Ecto neural progenitor cell (in vitro differentiated cells): ENCODE measurements at places on chromosomes 7 and 10.

DNA sequence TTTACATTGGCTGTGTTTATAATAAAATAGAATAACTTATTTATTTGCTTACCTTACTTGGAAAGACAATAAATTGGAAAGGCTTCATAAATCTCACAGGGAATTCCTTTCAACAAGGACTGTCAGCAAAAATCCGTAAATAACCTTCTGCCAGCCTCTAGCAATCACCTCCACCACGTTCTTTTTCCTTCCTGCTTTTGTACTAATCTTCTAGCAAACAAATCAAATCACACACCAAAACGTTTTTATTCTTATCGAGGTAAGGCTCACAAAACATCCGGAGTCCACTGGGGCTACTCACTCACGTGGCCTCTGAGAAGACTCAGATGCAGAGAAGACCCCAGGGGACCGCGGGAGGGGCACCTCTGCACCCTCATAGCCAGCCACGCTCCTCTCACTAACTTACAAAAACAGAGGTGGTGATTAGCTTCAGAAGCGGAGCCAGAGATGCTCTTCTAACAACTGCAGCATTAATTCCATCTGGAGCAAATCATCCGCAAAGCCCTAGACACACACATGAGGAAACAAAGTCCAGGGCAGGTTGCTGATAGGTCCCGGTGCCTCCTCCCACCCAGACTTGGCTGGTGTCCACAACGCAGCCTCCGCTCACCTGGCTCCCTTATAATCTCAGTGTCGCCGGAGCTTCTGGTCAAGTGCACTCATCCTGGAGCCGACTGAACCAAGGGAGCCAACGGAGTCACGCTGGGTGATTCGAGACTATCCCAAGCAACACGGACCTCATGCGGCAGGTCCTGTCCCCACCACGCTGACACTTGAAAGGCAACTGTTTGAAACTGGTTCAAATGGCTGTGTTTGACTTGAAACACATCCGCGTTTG lies 22.5 kb downstream of the CTBP2 start:
- no peak for DNase-seq

- DNase-seq = peak; percentile 52
Measured at GRCh38 chr7:71133232-71133622, 1.3 kb downstream of the GALNT17 start.

GRCh38 chr10:21926358-21926925 lies 77.1 kb downstream of the DNAJC1 start:
- no peak for DNase-seq

DNA sequence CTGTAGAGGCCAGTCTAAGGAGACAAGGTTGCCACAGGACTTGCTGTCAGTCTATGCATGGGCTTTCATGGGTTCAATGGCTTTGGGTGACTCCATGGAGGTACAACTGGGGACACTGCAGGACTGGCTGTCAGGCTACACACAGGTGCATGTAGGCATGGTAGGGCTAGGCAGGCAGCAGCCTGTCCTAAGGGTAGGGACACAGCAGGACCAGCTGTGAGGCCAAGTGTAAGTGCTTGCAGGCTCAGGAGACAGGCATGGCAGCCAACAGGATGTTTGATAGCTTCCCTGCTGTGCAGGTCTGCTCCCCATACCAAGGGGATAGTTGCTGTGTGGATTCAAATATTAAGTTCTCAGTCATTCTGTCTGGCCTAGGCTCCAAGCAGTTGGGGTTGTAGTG lies 181.0 kb upstream of the NPY start:
- DNase-seq = no peak

DNA sequence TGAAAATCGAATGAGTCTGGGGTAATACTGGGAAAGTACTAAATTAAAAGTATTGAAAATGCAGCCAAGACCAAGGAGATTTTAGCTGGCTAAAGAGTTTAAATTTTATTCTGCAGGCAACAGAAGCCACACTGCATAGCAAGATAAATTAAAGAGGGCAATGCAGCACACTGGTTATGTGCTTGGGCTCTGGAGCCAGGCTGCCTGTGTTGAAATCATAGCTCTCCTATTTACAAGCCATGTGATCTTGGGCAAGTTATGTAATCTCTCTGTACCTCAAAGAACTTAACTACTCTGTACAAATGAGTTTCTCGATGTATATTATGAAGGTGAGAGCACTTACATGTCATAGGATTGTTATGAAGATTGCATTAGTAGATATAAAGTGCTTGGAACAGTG lies 9.9 kb downstream of the SLC25A13 start:
- DNase-seq = no peak

- no peak for DNase-seq
Measured at GRCh38 chr10:6194311-6194710, 8.4 kb upstream of the PFKFB3 start.

GRCh38 chr10:34286136-34286739 lies 528.9 kb downstream of the PARD3 start:
- no peak for DNase-seq

GRCh38 chr10:24382979-24383663 lies 174.2 kb downstream of the KIAA1217 start:
- DNase-seq = peak; percentile 53
